ENCODE measurements at places on chromosomes 11 and 22.

DNA sequence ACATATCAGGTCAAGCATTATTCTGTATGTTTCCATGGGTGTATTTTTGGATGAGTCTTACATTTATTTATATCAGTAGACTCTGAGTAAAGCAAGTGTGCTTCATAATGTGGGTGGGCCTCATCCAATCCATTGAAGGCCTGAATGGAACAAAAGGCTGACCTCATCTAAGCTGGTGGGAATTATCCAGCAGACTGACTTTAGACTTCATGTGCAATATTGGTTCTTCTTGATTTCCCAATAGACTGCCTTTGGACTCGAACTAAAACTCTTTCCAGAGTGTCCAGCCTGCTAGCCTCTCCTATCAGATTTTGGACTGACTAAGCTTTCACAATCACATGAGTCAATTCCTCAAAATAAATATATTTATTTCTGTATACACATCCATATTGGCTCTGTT is 116.2 kb downstream of the KIF18A start:
- no peak for DNase-seq

DNA sequence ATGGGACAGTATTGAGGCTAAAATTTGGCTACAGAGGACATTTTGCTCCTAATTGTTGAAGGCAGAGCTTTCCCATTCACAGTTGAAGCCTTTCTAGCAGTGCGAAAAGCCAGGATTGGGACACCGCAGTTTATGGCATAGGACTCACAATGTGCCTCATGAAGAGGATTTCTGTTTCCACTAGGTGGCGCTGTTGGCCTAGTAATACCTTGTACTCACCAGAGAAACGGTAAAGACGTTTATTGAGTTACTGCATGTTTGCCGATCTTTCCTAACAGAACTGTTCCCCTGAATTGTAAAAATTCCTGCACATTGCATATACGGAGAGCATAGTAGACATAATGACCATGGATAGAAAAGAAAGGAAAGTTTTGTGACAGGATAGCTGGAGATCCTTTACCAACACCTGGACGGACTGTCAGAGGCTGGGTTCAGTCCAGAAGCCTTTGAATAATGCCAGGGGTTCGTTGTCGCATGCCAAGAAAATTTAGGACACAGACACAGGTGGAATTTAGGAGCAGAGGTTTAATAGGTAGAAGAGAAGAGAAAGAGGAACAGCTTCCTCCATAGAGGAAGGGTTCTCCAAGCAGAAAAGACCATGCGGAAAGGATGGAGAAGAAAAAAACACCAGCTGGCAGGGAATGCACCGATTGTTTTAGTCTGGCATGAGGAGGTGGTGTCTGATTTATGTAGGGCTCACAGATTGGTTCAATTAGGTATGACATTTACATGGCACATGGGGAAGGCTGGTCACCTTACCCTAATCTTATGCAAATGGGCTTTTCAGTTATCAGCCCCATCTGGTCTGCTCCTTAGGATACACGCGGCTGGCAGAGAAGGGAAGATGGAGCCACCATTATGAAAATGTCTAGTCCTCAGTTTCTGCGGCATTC is 10.8 kb upstream of the OR51D1 start:
- DNase-seq: no peak

DNA sequence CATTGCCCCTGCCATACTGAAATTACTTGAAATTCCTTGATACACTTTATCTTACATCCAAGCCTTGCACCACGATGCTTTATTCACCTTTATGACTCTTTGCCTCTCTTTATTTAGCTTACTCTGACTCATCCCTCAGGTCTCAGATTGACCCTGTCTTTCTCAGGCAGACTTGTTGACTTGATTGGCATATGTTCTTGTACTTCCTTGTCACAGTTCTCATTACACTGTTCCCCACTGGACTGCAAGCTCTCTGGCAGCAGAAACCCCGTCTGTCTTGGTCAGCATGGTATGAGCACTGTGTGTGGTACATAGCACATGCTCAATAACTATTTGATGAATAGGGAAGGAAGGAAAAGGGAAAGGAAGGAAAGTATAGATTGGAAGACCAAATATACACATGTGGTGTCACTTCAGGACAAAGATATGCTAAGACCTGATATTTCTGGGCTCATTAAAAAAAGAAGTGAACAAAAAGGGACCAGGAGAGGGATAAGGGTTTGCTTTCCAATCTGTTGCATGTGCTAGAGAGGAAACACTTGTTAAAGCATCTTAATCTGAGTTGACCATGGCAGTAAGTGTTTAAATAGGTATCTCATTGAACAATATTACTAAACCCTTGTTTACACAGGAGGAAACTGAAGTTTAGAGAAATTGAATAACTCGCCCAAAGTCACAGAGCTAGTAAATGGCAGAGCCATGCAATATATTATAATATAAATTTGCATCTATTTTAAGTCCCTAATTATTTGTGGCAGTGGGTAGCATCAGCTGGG is 7.2 kb downstream of the LYVE1 start:
- DNase-seq: no peak

GRCh38 chr22:20606041-20606783 is 98.8 kb downstream of the MED15 start:
- peak; percentile 32 for DNase-seq

DNA sequence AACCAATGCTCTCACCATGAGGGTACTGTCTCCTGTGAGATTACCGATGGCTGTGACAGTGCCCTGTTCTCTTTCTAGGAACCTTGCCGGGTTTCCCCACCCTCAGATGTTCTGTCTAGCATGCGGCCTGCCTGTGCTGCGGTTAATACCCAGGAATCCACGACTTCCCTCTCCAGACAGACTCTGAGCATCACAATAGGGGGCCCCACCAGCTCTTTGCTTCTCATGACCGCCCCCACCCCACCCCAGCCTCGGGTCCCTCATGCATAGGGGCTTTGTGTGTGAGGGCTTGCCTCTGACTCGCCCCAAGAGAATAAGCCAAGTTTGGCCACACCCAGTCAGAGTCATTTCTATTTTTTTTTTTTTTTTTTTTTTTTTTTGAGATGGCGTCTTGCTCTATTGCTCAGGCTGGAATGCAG is 10.3 kb downstream of the PARVG start:
- DNase-seq: peak; percentile 50

- no peak for DNase-seq
These were observed 3.8 kb upstream of the INTS5 start for GRCh38 chr11:62656796-62657429.

DNA sequence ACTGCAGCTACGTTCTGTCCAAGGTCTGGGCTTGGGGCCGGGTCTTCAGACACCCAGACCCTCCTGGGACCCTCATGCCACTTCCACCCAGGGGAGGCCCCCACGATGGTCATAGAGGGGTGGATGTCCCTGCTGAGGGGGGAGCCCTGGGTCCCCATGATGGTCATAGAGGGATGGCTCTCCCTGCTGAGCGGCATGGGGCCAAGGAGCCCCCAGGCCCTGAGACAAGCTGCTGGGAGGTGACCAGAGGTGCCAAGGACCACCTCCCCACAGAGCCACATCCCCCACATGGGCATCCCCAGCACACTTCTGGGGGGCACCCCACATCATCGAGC is 7.2 kb downstream of the MUC5B start:
- no peak for DNase-seq

GRCh38 chr11:31711137-31711536 is 100.0 kb downstream of the PAX6 start:
- no peak for DNase-seq

DNA sequence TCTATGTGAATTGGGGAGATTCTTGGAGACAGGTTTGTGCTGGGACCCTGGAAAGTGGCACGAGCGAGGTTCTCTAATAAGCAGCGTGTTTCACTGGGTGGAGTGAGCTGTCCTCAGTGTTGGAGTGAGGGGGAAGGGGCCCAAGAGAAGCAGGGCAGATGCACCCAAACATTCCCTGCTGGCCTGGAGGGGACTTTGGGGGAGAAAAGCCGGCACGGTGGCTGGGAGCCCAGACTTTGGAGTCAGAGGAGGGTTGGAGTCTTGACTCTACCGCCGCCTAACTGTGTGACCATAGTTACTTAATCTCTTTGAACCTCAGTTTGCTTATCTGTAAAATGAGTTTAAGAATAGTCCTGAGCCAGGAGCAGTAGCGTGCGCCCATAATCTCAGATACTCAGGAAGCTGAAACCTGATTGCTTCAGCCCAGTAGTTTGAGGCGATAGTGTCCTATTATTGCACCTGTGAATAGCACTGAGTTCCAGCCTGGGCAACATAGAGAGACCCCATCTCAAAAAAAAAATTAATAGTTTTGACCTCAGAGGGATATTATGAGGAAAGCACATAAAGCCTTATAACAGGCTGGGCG is 614 bp downstream of the NR1H3 start:
- no peak for DNase-seq

GRCh38 chr11:134037046-134037908 is 31.6 kb upstream of the JAM3 start:
- DNase-seq: no peak

GRCh38 chr11:116790167-116791001 is 1.3 kb downstream of the APOA5 start:
- no peak for DNase-seq

DNA sequence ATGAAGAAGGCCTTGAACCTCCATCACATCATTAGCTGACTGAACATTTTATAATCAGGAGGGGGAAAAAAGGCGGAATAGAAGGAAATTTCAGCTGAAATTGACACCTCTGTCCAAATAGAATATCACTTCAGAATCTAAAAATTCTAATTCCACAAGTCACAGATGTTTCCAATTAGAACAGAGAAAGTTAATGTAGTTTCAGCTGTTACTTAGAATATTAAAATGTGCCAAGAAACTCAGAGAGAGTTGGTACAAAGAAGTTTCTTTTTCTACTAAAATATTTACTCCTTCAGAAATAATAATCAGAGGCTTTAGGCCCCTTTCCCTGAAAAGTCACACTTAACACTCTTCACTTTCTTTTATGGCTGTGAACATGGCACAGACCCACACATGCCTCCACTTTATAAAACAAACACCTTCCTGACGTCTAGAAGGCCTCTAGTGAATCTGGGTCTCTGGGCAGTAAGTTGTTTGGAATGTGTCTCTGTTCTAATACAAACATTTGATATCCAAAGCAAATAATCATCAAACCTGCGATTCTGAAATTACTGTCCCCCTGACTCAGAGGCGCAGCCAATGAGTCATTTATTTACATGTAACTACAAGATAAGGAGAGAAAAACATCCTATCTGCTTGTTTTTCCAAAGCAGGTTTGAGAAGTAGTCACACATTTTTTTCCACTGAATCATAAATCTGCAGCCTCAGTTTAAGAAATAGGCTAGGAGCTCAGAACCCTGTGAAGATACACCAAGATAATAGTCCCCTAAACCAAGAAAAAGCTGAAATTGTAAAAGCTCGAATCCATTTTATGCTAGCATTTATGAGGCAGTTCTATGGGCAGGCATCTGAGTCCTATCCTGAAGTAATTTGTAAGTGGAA is 148.4 kb downstream of the ME3 start:
- DNase-seq: no peak

GRCh38 chr11:11577932-11578911 is 43.6 kb downstream of the GALNT18 start:
- no peak for DNase-seq

DNA sequence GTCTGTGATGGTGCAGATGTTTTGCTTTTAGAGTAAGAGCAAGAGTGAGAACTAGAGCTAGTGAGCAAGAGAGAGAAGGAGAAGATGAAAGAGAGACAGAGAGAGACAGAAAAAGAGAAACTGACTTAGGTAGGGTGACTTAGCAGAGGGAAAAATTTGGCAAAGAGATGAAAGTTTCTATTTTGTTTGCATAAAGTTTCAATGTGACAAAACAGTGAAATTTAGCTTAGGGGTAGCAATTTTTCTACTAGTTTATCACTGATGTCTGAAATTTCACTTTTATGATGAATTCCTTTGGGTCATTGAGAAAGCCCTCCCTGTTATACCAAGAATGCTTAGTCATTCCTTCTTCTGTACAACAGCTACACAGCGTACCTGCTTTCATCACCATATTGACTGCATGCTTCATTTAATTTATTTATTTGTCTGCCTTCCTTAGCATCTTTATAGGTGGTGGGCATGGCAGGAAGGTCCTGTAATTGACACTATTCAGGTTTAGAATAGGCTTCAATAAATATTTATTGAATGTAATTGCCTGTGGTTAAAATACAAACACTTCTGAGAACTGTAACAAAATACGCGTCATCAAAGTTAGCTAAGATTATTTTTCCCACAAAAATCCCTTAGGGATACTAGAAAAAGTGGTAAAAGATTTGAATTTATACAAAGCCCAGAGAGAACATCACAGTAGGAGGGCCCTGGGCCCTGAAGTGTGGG is 19.9 kb upstream of the CTSC start:
- no peak for DNase-seq

- DNase-seq: no peak
These were observed 317.3 kb upstream of the ANO3 start for GRCh38 chr11:26014456-26015115.

- DNase-seq: no peak
These were observed 89.7 kb downstream of the SNX19 start for GRCh38 chr11:130826572-130826971.

- DNase-seq: no peak
These were observed 11.8 kb upstream of the SSTR3 start for GRCh38 chr22:37223965-37224551.

DNA sequence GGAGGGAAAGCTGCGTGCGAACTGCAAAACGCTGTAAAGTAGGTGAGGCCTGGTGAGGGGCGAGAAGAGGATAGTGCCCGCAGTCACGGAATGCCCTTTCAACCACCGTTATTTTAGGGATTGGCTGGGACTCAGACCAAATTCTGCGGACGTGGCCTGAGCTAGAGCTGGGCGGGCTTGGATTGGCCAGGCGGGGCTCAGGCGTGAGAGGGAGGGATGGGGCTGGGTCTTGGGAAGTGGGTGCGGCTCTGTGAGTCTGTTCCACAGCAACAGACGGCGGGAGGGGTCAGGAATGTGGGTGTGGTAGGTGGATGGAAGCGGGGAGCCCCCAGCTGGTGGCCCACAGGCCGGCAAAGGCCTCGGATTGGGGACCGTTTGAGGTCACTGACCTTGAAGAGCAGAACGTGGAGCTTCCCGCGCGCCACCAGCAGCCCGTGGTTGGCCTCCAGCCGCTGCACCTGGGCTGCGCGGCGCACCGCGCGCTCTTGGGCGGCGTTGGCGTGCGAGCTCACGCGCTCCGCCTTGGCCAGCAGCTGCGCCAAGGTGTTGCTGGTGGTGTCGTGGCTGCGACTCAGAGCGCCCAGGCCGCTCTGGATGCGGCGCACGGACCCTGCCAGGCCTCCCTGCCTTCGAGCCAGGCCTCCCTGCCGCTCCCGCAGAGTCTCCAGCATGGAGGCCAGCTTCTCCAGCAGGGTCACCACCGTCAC is 444 bp downstream of the CAVIN3 start:
- DNase-seq: peak; percentile 37

GRCh38 chr22:39820256-39820655 is 73.3 kb downstream of the ENTHD1 start:
- DNase-seq: no peak

All from stimulated activated CD8-positive, alpha-beta memory T cell treated with anti-CD3 and anti-CD28 coated beads, Interleukin-15, amount 100 ng/mL, for 48 hours (primary cell).